ENCODE measurements at places on chromosomes 12 and 14.

DNA sequence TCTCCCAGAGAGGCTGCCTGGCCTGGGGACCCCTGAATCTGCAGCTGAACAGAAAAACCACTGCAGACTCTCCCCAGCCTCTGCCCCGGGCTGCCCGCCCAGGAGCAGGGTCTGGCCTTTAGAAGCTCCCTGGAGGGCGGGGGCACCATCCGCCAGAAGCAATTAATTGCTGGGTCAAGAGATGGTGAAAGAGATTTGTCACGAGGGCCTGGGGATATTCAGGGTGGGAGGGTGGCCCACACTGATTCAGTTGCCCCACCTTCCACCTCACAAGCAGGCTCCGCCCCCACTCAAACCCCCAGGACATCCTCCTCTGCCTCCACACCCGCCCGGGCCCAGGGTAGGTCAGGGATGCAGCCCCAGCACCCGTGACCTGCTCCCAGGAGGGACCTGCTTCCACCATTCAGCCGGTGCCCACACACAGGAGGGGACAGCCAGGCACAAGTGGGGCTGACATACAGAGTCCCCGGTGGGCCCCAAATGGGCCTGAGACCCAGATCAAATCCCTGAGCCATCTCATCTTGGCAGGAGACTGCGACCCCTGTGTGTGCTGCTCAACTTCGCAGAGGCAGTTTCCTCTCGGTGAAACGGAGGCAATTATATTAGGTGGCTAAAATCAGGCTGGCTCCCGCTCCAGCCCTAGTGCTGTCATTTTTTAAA is 23.0 kb downstream of the NCOR2 start:
- H3K36me3 ChIP-seq, result no peaks in the 10 kb centered on the region
- H3K27ac ChIP-seq, result no peak overlapping the region
- peaks cover 24% of the 10 kb centered on the region for H3K4me1 ChIP-seq
- no peaks in the 10 kb centered on the region for H3K27me3 ChIP-seq
- H3K4me3 ChIP-seq, result no peak overlapping the region
- DNase-seq, result no peak

GRCh38 chr12:9221483-9221882 is 13.3 kb upstream of the PZP start:
- H3K27ac ChIP-seq, result no peak overlapping the region
- H3K4me3 ChIP-seq, result no peak overlapping the region
- DNase-seq, result no peak
- no peaks in the 10 kb centered on the region for H3K36me3 ChIP-seq
- H3K27me3 ChIP-seq, result no peaks in the 10 kb centered on the region
- no peaks in the 10 kb centered on the region for H3K4me1 ChIP-seq

GRCh38 chr14:67977434-67978034 is 158.0 kb downstream of the RAD51B start:
- H3K27ac ChIP-seq, result no peak overlapping the region
- no peaks in the 10 kb centered on the region for H3K27me3 ChIP-seq
- H3K36me3 ChIP-seq, result no peaks in the 10 kb centered on the region

DNA sequence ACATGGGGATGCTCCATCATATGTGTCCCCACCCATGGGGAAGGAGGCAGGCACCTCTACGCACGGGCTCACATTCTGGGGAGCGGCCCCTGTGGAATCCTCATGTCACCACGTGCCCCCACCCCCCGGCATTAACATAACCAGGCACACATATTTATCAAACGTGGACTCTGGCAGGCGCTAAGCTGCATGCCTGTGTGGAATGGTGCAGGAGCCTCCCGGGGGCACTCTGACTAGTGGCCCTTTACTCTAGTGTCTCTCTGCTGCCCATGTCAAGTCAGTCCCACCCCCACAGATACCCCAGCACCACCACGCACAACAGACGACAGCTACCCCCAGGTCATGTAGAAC is 66.1 kb downstream of the CCDC88C start:
- DNase-seq, result no peak
- no peak overlapping the region for H3K27ac ChIP-seq
- H3K4me1 ChIP-seq, result peaks cover 11% of the 10 kb centered on the region
- no peaks in the 10 kb centered on the region for H3K27me3 ChIP-seq
- H3K36me3 ChIP-seq, result no peaks in the 10 kb centered on the region
- no peak overlapping the region for H3K4me3 ChIP-seq

- H3K4me1 ChIP-seq, result no peaks in the 10 kb centered on the region
- no peak overlapping the region for H3K4me3 ChIP-seq
- no peak overlapping the region for H3K27ac ChIP-seq
- no peaks in the 10 kb centered on the region for H3K27me3 ChIP-seq
- no peak for DNase-seq
These were observed 287.5 kb upstream of the MGAT4C start for GRCh38 chr12:86543716-86544115.

DNA sequence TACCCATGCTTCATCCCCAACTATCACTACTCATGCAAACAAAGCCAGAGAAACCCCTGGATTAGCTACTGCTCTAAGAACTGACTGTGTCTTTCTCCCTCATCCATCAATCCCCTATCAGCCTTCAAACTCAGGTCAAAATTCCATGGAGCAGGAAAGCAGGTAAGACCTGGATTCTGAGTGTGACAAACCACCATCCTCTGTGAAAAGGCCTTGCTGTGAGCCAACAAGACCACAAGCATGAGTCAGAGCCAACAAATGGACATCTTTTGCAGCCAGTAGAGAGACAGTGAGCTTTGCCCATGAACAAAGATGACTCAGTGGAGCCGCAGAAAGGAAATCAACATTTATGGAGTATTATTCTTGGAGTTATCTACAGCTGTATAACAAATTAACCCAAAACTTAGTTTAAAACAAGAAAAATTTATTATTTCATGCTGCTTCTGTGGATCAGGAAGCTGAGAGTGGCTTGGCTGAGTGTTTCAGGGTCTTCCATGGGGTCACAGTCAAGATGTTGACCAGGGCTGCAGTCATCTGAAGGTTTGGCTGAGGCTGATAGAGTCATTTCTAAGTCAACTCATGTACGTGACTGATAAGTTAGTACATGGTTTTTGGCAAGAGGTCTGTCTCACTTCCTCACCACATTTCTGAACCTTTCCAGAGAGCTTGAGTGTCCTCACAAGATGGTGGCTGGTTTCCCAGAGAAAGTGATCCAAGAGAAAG is 61.1 kb downstream of the PITPNM2 start:
- H3K27ac ChIP-seq, result no peak overlapping the region
- peaks cover 55% of the 10 kb centered on the region for H3K4me1 ChIP-seq
- H3K4me3 ChIP-seq, result no peak overlapping the region
- no peaks in the 10 kb centered on the region for H3K36me3 ChIP-seq

DNA sequence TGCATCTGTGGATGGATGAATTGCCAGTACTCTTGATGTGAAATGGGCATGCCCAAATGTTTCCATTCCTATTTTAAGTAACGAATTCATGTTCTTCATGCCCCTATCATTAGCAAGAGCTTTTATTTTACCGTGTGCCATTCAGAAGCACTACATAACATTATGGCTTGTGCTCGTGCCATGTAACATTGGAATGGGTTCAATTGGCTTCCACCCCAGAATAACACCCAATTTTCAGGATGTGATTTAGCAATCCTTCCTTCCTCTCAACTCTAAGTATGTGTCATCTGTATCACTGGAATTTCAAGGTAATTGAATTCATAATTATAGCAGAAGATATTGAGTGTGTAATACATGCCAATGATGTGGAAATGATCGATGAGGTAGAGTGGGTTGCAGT is 145.8 kb upstream of the TMPO start:
- H3K4me3 ChIP-seq, result no peak overlapping the region
- H3K27ac ChIP-seq, result no peak overlapping the region
- DNase-seq, result no peak

DNA sequence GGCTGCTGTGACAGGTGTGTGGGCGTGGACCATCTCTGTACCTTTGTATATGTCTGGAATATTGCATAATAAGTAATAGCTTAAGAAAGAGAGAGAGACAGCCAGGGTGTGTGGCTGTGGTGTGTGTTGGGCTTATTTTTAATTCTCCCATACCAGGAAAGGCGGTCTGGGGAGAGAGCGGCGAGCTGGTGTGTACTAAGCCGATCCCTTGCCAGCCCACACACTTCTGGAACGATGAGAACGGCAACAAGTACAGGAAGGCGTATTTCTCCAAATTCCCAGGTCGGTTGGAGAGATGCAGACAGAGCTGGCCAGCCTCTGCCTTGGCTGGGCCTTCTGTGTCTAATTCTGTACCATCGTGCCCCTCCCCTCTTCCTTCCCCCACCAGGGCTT is 63.9 kb downstream of the AACS start:
- no peaks in the 10 kb centered on the region for H3K36me3 ChIP-seq
- H3K4me3 ChIP-seq, result no peak overlapping the region
- H3K27ac ChIP-seq, result peak overlapping the region; percentile 22
- no peak for DNase-seq
- H3K4me1 ChIP-seq, result no peaks in the 10 kb centered on the region
- no peaks in the 10 kb centered on the region for H3K27me3 ChIP-seq

GRCh38 chr14:103110681-103111231 is 12.5 kb upstream of the TNFAIP2 start:
- H3K4me3 ChIP-seq, result no peak overlapping the region
- peaks cover 24% of the 10 kb centered on the region for H3K4me1 ChIP-seq
- H3K27ac ChIP-seq, result peak overlapping the region; percentile 38
- DNase-seq, result no peak
- no peaks in the 10 kb centered on the region for H3K27me3 ChIP-seq

DNA sequence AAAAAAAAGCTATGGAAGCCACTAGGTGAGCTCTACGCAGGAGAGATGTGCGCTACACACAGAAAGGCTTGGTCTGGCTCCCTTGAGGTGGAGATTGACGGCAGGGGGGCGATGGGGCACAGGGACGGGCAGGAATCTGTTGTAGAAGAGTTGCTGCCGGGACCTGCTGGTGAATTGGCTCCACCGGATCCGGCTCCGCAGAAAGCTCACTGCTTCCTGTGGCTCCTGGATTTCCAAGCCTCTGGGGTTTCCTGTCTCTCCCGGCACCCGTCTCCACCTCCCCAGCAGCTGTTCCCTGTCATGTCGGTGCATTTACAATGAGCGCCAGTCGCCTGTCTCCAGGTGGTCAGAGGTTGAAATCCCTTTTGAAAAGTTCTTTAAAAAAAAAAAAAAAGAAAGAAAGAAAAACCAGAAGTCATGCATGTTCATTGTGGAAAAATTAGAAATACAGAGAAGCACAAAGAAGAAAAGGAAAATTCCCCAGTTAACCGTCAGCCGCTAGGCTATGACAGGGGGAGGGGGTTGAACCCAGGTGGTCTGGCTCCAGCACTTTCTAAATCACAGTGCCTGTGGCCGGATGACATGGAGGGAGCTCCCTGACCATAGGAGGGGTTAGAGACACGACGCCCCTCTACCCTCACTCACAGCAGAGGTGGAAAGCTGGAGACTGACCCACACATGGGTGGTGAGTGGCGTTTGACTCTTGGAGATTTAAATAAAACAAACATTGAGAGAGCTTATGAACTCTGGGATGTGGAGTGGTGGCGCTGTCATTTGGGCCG is 20.8 kb downstream of the FAM222A start:
- no peaks in the 10 kb centered on the region for H3K4me1 ChIP-seq
- no peaks in the 10 kb centered on the region for H3K27me3 ChIP-seq
- peak; percentile 19 for DNase-seq

- H3K36me3 ChIP-seq, result no peaks in the 10 kb centered on the region
- no peaks in the 10 kb centered on the region for H3K27me3 ChIP-seq
- DNase-seq, result no peak
- H3K27ac ChIP-seq, result no peak overlapping the region
- H3K4me3 ChIP-seq, result no peak overlapping the region
These were observed 72.2 kb upstream of the BCL11B start for GRCh38 chr14:99344051-99344758.

DNA sequence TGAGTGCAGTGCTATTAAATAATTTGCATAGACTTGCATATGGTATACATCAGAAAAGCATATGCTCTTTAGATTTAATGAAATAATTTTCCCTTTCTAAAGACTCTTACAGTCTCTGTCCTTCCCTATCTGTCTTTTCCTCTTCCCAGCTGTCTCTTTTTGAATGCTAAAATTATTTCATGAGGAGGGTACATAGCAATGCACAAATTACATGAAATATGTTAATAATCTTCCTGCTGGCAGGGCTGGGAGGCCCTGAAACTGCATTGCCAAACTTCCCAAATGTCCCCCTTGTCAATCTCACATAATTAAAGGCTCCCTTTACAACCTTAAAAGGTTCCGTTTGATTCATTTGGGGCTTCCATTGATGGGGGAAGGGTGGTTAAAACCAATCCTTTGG is 22.2 kb downstream of the LLPH start:
- DNase-seq, result no peak
- H3K27ac ChIP-seq, result no peak overlapping the region
- no peaks in the 10 kb centered on the region for H3K36me3 ChIP-seq
- no peaks in the 10 kb centered on the region for H3K27me3 ChIP-seq
- no peaks in the 10 kb centered on the region for H3K4me1 ChIP-seq

Data from heart left ventricle (tissue), 16 donors.